ENCODE measurements at places on chromosomes 12 and 14. TPM values are rescaled to one million over a fixed set of nuclear protein-coding genes. Genes with fewer than 3 reads are reported as not detected.

GZMH gene
- not detected for total RNA-seq

GRCh38 chr14:69363055-69363454 lies 35.0 kb downstream of the ERH start:
- H3K36me3 ChIP-seq = no peaks in the 10 kb centered on the region
- no peak overlapping the region for H3K27ac ChIP-seq

DNA sequence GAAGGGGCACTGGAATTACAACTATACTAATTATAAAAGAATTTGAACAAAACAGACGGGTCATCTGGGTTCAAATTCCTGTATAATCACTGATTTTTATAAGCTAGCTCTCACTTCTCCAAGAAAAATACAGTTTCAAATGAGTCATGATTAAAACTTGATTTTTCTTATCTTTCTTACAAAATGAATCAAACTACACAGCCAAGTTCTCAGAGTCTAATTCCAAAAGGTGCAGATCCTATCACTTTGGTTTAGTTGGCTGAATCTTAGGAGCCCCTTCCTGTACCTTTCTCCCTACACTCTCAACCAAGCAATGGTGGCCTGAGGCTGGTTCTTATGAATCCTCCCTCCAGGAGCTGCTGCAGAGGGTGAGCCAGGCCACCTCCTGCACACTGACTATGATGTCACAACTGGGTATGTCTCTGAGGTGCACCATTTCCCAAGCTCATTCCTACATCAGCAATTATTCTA lies 43.8 kb upstream of the BMP4 start:
- no peak overlapping the region for H3K4me3 ChIP-seq
- H3K36me3 ChIP-seq = no peaks in the 10 kb centered on the region
- peaks cover 3% of the 10 kb centered on the region for H3K27me3 ChIP-seq
- H3K4me1 ChIP-seq = peaks cover 23% of the 10 kb centered on the region
- no peak overlapping the region for H3K27ac ChIP-seq
- DNase-seq = no peak

DNA sequence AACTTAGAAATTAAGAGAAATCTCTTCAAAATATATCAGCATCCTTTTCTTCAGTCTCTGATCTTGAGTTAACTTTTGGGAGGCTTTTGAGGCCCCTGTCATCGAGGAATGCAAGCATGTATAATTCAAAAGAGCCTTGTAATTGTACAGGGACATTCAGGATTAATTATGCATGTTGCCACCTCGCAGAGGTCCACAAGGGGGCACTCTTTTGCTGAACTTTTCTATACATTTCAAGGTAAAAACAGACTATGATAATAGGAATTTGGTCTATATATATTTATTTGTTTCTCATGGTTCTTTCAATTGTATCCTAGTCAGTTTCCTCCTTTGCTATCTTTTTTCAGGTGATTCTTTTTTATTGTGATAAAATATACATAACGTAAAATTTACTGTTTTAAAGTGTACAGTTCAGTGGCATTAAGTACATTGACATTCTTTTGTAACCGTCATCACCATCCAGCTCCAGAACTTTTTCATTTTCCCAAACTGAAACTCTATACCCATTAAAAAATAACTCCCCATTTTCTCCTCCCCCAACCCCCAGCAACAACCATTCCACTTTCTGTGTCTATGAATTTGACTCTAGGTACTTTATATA lies 47.0 kb upstream of the SLC2A13 start:
- peaks cover 12% of the 10 kb centered on the region for H3K4me1 ChIP-seq
- H3K36me3 ChIP-seq = no peaks in the 10 kb centered on the region
- no peak overlapping the region for H3K4me3 ChIP-seq
- peak; percentile 64 for DNase-seq
- H3K27me3 ChIP-seq = no peaks in the 10 kb centered on the region

- H3K36me3 ChIP-seq = no peaks in the 10 kb centered on the region
- H3K27ac ChIP-seq = no peak overlapping the region
- no peak overlapping the region for H3K4me3 ChIP-seq
- H3K4me1 ChIP-seq = no peaks in the 10 kb centered on the region
These were observed 27.3 kb upstream of the OSBPL8 start for GRCh38 chr12:76586764-76587395.

GRCh38 chr12:26286186-26286585 lies 90.8 kb downstream of the SSPN start:
- H3K27ac ChIP-seq = no peak overlapping the region
- peaks cover 3% of the 10 kb centered on the region for H3K27me3 ChIP-seq
- H3K4me1 ChIP-seq = peaks cover 3% of the 10 kb centered on the region
- H3K36me3 ChIP-seq = no peaks in the 10 kb centered on the region
